ENCODE measurements at places on chromosomes 3 and 15. TPM values are rescaled to one million over a fixed set of nuclear protein-coding genes. Genes with fewer than 3 reads are reported as not detected.

DNA sequence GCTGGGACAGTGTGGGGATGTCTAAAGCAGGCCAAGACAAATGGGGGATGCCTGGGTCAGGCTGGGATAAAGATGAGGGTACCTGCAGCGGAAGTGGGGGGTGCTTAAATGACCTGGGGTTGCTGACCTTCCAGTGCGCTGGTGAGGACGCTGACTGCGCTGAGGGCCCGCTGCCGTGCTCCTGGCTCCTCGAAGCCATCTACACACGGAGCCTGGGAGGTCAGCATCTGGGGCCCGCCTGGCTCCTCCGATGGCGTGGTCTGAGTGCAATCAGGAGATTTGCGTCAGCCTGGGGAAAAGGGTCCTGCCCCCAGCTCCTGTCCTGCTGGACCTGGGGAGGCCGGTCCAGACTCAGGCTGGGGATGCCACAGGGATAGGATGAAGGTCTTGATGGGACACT, 50.7 kb downstream of the SCN5A start:
- DNase-seq = no peak

DNA sequence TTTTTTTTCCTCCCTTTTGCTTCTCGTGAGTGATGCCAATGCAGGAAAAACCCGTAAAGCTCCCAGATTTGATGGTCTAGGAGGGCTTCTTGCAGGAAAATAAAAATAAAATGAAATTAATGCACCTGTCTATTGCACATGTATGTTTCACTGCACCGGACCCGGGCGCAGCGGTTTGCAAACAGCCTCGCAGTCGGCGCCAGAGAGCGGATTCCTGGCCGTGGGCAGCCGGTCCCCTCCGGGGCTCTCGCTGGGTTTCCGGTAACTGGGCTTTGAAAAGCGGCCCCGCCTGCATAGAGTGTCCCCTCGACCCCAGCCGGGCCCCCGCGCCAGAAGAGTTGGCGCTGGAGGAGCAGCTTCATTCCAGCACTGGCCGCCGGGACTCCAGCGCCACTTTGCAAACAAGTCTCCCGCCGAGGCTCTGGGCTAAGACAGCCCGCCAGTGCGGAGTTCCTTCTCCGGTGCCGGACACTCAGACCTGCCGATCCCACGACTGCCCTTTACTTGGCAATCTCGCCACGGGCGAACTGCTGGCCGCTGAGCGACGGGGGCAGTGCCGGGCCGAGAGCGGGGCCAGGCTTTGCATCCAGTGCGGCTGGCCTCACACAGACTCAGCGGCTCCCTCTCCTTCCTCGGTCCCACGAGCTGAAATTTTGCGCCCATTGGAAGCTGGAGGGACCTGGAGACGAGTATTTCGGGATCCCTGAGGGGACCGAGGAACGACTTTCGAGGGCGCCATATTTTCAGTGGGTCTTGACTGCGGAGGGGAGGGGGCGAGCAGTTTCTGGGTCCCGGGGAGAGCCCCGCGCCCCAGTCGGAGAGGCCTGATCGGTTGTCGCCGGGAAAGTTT, 225.9 kb upstream of the C2CD4B start:
- DNase-seq = peak; percentile 17

GRCh38 chr3:73471986-73472787, 152.6 kb downstream of the PDZRN3 start:
- DNase-seq = no peak

DNA sequence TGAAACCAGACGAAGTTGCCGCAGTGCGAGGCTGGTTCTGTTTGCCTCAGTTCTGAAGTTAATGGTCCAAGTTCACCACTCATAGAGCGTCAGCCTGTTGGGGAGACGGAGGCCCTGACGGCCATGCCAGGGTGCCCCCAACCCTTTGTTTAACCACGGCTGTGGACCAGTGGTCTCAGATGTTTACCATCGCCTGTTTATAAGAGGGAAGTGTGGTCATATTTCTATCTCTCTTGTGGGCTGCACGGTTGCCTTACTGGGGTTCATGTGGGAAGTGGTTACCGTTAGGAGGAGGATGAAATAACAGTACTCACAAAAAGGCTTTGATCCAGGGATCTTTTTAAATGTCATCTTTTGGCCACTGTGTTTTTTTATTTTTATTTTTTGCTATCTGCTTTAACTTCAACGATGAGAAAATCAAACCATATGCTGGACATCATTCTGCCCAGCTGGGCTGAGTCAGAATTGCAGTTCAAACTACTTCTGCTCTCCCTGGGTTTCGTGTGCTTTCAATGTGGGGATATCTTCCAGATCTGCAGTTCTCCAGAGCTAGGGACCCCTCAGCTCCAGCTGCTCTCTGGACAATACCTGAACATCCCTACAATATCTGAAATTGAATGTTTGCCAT, 17.8 kb downstream of the SMAD3 start:
- DNase-seq = no peak

CELF6 gene
- 0.55 TPM for total RNA-seq
